ENCODE measurements at places on chromosomes 5 and 9. TPM values are rescaled to one million over a fixed set of nuclear protein-coding genes. Genes with fewer than 3 reads are reported as not detected.

GRCh38 chr9:136239983-136240330, 5.7 kb downstream of the QSOX2 start:
- peaks cover 9% of the 10 kb centered on the region for H3K36me3 ChIP-seq
- H3K4me3 ChIP-seq = no peak overlapping the region
- H3K4me1 ChIP-seq = peaks cover 12% of the 10 kb centered on the region
- no peak for DNase-seq
- H3K27ac ChIP-seq = no peak overlapping the region
- H3K27me3 ChIP-seq = no peaks in the 10 kb centered on the region

GRCh38 chr9:105413525-105413924, 34.3 kb upstream of the FSD1L start:
- peak; percentile 60 for DNase-seq
- H3K36me3 ChIP-seq = no peaks in the 10 kb centered on the region
- H3K27me3 ChIP-seq = no peaks in the 10 kb centered on the region
- H3K4me1 ChIP-seq = no peaks in the 10 kb centered on the region

The C9orf85 gene
- 17.3 TPM for total RNA-seq

GRCh38 chr9:79485258-79485657, 86.5 kb upstream of the TLE4 start:
- H3K36me3 ChIP-seq = no peaks in the 10 kb centered on the region
- DNase-seq = no peak
- H3K4me1 ChIP-seq = no peaks in the 10 kb centered on the region
- no peak overlapping the region for H3K4me3 ChIP-seq

GRCh38 chr5:145531038-145531734, 304.0 kb downstream of the PRELID2 start:
- no peak for DNase-seq
- H3K4me3 ChIP-seq = no peak overlapping the region
- no peaks in the 10 kb centered on the region for H3K4me1 ChIP-seq
- H3K27me3 ChIP-seq = no peaks in the 10 kb centered on the region
- no peak overlapping the region for H3K27ac ChIP-seq

GRCh38 chr9:135253305-135254004, 166.0 kb downstream of the OLFM1 start:
- H3K36me3 ChIP-seq = no peaks in the 10 kb centered on the region
- no peak for DNase-seq
- no peak overlapping the region for H3K4me3 ChIP-seq
- H3K4me1 ChIP-seq = no peaks in the 10 kb centered on the region

DNA sequence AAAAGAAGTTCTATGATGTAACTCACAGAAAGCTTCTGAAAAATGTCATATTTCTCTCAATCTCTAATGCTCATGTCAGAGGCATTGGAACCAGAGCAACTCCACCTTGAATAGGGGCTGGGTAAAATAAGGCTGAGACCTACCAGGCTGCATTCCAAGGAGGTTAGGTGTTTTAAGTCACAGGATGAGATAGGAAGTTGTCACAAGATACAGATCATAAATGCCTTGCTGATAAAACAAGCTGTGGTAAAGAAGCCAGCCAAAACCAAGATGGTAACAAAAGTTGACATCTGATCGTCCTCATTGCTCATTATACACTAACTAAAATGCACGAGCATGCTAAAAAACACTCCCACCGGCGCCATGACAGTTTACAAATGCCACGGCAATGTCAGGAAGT, 411.1 kb upstream of the GRIA1 start:
- no peaks in the 10 kb centered on the region for H3K4me1 ChIP-seq
- no peak for DNase-seq
- H3K27ac ChIP-seq = no peak overlapping the region
- H3K4me3 ChIP-seq = no peak overlapping the region

GRCh38 chr9:17291766-17292165, 156.9 kb downstream of the CNTLN start:
- DNase-seq = no peak
- no peaks in the 10 kb centered on the region for H3K27me3 ChIP-seq
- H3K4me3 ChIP-seq = no peak overlapping the region

GRCh38 chr9:96649620-96650324, 5.3 kb downstream of the PRXL2C start:
- no peaks in the 10 kb centered on the region for H3K27me3 ChIP-seq
- peaks cover 16% of the 10 kb centered on the region for H3K36me3 ChIP-seq
- H3K4me1 ChIP-seq = no peaks in the 10 kb centered on the region
- no peak overlapping the region for H3K27ac ChIP-seq
- peak; percentile 55 for DNase-seq

GRCh38 chr5:76439929-76440328, 36.8 kb downstream of the IQGAP2 start:
- peaks cover 5% of the 10 kb centered on the region for H3K4me1 ChIP-seq
- no peak overlapping the region for H3K4me3 ChIP-seq
- no peaks in the 10 kb centered on the region for H3K36me3 ChIP-seq
- H3K27me3 ChIP-seq = no peaks in the 10 kb centered on the region
- no peak overlapping the region for H3K27ac ChIP-seq

GRCh38 chr9:105385381-105385985, 62.4 kb upstream of the FSD1L start:
- no peak overlapping the region for H3K27ac ChIP-seq
- DNase-seq = no peak
- H3K27me3 ChIP-seq = no peaks in the 10 kb centered on the region
- H3K36me3 ChIP-seq = peaks cover 25% of the 10 kb centered on the region
- no peak overlapping the region for H3K4me3 ChIP-seq

The GCNT4 gene
- total RNA-seq = 1.9 TPM

- no peaks in the 10 kb centered on the region for H3K4me1 ChIP-seq
- no peak overlapping the region for H3K27ac ChIP-seq
- H3K36me3 ChIP-seq = no peaks in the 10 kb centered on the region
- no peaks in the 10 kb centered on the region for H3K27me3 ChIP-seq
These were observed 586.2 kb upstream of the PTGER4 start for GRCh38 chr5:40093550-40093949.

- no peak overlapping the region for H3K27ac ChIP-seq
- H3K36me3 ChIP-seq = no peaks in the 10 kb centered on the region
- no peak for DNase-seq
These were observed 31.7 kb upstream of the MSH3 start for GRCh38 chr5:80622756-80623155.

The CFAP90 gene
- 29.8 TPM for total RNA-seq

GRCh38 chr5:129653057-129653375, 94.9 kb upstream of the MINAR2 start:
- no peak overlapping the region for H3K27ac ChIP-seq
- peaks cover 2% of the 10 kb centered on the region for H3K4me1 ChIP-seq
- no peaks in the 10 kb centered on the region for H3K27me3 ChIP-seq
- H3K4me3 ChIP-seq = no peak overlapping the region
- peak; percentile 12 for DNase-seq

DNA sequence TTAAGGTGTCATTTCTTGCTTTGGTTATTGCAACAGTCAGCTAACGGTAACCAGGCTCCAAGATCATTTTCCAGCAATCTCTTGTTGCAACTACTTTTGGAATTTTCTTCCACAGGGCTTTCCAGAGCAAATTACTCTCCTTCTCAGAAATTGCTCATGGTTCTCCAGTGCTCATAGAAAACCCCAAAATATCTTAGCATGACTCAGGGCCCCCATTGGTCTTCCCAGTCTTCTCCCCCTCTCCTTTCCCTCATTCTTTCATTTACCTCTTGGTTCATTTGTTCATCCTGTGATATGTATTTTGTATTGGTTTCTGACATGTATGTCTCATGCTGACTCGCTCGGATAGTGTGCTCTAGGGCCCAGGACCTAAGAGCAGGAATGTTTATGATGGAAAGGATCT, 35.6 kb downstream of the WWC1 start:
- no peaks in the 10 kb centered on the region for H3K4me1 ChIP-seq
- no peak overlapping the region for H3K4me3 ChIP-seq
- no peak for DNase-seq
- no peaks in the 10 kb centered on the region for H3K27me3 ChIP-seq
- no peaks in the 10 kb centered on the region for H3K36me3 ChIP-seq
- H3K27ac ChIP-seq = no peak overlapping the region

The KIF4B gene
- not detected for total RNA-seq

DNA sequence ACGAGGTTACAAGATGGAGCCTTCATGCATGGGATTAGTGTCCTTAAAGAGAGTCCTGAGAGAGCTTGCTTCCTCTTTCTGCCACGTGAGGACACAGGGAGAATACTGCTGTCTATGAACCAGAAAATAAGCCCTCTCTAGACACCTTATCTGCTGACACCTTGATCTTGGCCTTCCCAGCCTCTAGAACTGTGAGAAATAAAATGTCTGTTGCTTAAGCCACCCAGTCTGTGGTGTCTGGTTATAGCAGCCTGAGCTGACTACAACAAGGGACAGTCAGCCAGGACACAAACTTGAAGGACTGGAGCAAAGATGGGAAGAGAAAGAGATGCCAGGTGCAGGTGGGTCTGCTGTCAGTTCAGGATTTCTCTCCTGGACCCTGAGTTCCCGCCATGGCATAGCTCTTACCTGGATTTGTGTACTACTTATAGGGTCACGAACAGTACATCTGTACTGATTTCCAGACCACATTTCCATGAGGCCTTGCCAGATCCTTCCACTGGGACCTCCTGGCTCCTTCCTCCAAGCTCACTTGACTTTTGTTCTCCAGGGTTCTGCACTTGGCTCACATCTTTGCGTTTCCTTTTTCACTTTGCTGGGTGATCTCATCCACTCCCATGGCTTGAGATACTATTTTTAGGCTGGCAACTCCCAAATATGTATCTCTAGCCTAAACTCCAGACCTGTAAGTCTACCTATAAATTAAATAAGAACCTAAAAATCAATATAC, 44.9 kb upstream of the LIFR start:
- no peaks in the 10 kb centered on the region for H3K4me1 ChIP-seq
- no peak overlapping the region for H3K4me3 ChIP-seq
- no peak overlapping the region for H3K27ac ChIP-seq
- H3K27me3 ChIP-seq = no peaks in the 10 kb centered on the region

- no peaks in the 10 kb centered on the region for H3K36me3 ChIP-seq
- DNase-seq = no peak
- no peak overlapping the region for H3K4me3 ChIP-seq
- no peaks in the 10 kb centered on the region for H3K27me3 ChIP-seq
- no peaks in the 10 kb centered on the region for H3K4me1 ChIP-seq
These were observed 145.3 kb upstream of the ADCY2 start for GRCh38 chr5:7250611-7251010.

- H3K4me1 ChIP-seq = no peaks in the 10 kb centered on the region
- H3K27me3 ChIP-seq = no peaks in the 10 kb centered on the region
- peak; percentile 13 for DNase-seq
- no peak overlapping the region for H3K4me3 ChIP-seq
These were observed 231.4 kb upstream of the TRPM3 start for GRCh38 chr9:71352837-71353236.

DNA sequence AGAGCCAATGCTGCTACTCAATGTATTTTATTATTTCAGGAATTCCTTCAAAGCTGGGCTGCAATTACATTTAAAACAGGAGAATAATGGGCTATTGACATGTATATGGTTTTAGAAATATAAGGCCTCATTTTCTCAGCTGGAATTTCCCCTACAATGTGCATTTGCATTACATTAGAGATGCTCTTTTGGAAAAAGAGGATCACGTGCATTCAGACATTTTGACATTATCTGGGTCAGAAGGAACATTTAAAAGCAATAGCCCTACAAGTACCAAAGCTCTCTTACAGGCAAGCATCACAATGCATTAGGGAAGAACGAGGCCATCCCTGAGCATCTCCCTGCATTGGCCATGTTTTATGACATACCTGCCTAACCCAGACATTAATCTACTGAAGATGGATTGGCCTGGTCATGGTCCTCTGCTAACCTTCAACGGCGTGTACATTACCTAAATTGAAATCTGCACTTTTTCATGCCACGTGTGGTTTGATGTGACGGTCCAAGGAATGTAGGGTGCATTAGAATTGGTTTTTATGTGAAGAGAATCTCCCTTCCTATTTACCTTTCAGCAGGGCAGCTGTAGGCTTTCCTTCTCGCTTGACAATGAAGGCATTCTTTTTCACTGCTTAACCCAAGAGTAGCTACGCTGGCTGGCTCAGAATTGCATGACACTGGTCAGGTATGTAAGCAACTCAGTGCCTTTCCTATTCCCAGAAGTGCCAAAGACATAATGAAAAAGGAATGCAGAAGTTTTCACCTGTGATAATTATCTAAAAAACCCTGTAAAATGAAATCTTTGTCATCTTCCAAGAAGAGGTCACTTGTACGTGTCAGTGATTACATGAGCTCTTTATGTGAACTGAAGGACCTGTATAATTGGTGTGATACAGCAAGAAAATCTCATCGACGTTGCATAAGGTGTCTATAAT, 212.3 kb upstream of the MPDZ start:
- H3K27me3 ChIP-seq = no peaks in the 10 kb centered on the region
- no peak for DNase-seq
- no peaks in the 10 kb centered on the region for H3K36me3 ChIP-seq
- no peaks in the 10 kb centered on the region for H3K4me1 ChIP-seq

The SLC34A3 gene
- total RNA-seq = not detected

- no peak overlapping the region for H3K4me3 ChIP-seq
- no peaks in the 10 kb centered on the region for H3K4me1 ChIP-seq
- DNase-seq = no peak
These were observed 50.9 kb downstream of the NFX1 start for GRCh38 chr9:33341182-33341581.

DNA sequence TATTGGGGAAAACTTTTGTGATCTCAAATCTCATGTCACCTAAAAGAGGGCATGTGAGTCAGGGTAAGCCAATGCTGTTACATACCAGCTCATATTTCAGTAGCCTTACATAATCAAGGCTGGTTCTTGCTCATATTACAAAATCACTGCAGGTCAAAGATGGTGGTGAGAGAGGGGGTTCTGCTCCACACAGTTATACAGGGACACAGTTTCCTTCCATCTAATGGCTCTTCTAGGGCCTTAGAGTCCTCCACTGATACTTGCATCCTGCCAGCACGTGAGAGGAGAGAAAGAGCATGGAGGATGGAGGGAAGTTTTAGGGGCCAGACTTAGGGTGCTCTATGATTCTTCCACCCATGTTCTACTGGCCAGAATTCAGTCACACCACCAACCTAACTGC, 130.0 kb downstream of the LIFR start:
- no peak overlapping the region for H3K27ac ChIP-seq
- no peaks in the 10 kb centered on the region for H3K27me3 ChIP-seq
- H3K36me3 ChIP-seq = no peaks in the 10 kb centered on the region
- no peaks in the 10 kb centered on the region for H3K4me1 ChIP-seq
- no peak for DNase-seq

GRCh38 chr9:16986556-16986955, 116.1 kb upstream of the BNC2 start:
- H3K4me1 ChIP-seq = peaks cover 10% of the 10 kb centered on the region
- no peak overlapping the region for H3K4me3 ChIP-seq
- DNase-seq = no peak
- no peak overlapping the region for H3K27ac ChIP-seq
- no peaks in the 10 kb centered on the region for H3K27me3 ChIP-seq

The EIF4E1B gene
- total RNA-seq = not detected

- H3K4me1 ChIP-seq = no peaks in the 10 kb centered on the region
- H3K4me3 ChIP-seq = no peak overlapping the region
- DNase-seq = no peak
- H3K27ac ChIP-seq = no peak overlapping the region
- H3K27me3 ChIP-seq = no peaks in the 10 kb centered on the region
- peaks cover 13% of the 10 kb centered on the region for H3K36me3 ChIP-seq
These were observed 18.6 kb downstream of the LMAN2 start for GRCh38 chr5:177332896-177333260.
